HFF-Myc (cell line): ENCODE measurements at places on chromosomes 16 and 17.

- DNase-seq: no peak
Observed at GRCh38 chr16:970386-970765, 408 bp downstream of the LMF1 start.

GRCh38 chr16:87309620-87310525, 7.3 kb downstream of the C16orf95 start:
- no peak for DNase-seq

- DNase-seq: peak; percentile 83
Observed at GRCh38 chr16:89922477-89922883, 662 bp upstream of the TUBB3 start.

GRCh38 chr17:63421681-63422645, 24.1 kb downstream of the CYB561 start:
- no peak for DNase-seq

- no peak for DNase-seq
Observed at GRCh38 chr17:81870981-81871386, at the start of gene ARHGDIA. TSS of gene ARHGDIA (minus strand) at chr17:81871337. CDS start at chr17:81869930, 1,407 bp downstream.

- DNase-seq: no peak
Observed at GRCh38 chr17:2017274-2017941, 7.7 kb downstream of the RTN4RL1 start.
